ENCODE measurements at places on chromosomes 2 and 18.

GRCh38 chr2:239769554-239770245, 255.4 kb downstream of the NDUFA10 start:
- no peak for DNase-seq

DNA sequence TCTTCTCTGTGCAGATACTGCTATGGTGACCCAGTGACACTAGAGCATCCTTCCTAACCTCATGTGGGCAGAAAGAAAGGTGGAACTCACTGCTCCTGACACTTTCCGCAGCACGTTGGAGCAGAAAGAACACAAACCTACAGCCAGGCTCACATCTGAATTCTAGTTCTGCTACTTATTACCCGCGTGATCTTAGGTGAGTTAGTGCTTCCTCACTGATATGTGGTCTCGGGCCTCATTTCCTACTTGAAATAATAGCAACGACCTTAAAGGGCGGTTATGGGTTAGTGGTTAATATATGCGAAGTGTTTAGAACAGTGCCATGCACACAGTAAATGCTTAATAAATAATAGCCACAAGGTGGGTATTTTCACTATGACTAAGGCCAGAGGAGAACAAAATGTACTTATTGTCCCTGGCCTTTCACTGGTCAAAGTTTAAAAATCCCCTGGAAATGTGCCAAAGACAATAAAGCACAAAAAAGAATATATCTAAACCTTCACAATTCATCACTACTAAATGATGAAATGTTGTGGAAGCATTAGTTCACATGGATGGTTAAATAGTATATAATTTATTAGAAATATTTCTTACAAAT, 66.6 kb downstream of the MYOM1 start:
- DNase-seq: no peak

DNA sequence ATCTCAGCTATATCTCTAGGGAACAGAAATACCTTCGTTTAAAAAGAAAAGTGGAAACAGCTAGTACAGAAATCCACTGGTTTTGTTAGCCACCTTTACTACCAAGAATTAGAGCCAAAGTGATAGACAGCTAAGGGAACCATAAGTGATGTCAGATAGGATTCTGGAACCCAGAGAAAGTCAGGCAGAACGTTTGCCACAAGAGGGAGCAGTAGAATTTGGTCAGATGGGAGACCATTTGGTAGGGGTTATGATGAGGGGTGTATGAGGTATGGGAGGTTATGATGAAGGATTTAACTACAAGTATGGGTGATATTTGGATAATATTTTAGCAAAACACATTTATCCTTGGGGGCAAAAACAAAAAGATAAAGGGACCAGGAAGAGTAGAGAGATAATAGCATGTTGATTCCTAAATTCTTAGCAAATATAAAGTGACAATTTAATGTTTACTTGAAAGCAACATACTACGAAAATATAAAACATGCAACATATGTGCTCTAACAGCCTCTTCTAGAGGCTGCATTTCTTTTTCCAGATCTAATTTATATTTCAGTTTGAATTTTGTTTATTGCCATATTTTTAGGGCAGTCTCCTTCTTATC, 3.3 kb downstream of the SLC8A1 start:
- DNase-seq: no peak

DNA sequence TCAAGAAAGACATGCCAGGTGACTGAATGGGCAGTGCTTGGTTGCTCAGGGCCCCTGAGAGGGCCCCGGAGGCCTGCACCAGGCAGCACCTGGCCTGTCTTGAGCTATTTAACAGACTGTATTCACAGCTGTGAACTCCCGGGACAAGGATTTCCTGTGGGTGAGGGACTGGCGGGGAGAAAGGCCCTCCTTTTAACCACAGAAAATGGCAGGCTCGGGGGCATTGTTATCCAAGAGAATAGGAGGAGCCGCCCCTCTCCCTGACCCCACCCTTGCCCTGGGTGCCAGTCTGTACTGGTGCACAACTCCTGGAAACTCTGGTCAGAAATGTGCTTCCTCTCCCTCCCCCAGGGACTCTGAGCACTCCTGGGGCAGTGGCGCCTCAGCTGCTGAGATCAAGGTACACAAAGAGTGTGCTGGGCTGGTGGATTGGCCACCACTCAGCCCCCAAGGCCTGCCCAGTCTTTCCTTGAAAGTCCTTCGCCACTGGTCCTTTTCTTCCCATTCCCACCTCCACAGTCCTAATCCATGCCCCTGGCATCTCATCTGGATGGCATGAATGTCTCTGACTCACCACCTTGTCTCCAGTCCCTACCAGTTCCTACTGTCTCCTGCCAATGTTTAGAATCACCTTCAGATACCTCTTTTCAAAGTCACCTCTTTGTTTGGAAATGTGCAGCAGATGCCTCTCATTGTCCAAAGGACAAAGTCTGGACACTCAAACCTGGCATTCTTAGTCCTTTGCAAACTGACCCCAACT, 19.6 kb upstream of the EPAS1 start:
- no peak for DNase-seq

GRCh38 chr2:164755952-164756351, 85.7 kb downstream of the COBLL1 start:
- DNase-seq: peak; percentile 21

DNA sequence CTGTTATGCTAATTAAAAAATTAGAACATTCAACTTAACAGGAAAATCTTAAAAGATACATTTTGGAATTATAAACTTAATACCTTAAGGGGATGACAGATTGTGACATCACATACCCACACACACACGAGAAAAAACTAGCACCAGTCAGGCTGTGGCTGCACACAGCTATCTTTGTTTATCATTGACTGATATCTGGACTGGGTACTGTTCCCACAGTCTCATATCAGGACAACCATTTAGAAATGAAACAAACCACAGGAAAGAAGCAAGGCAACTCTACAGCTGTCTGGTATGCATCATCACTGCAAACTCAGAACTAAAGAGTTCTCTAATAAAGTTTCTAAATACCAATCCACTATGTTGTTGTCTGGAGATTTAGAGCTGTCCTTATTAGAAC, 210.9 kb upstream of the SMAD7 start:
- no peak for DNase-seq

Measured in hindlimb muscle (tissue), 1 donor.